ENCODE measurements at places on chromosomes 16 and 17.

DNA sequence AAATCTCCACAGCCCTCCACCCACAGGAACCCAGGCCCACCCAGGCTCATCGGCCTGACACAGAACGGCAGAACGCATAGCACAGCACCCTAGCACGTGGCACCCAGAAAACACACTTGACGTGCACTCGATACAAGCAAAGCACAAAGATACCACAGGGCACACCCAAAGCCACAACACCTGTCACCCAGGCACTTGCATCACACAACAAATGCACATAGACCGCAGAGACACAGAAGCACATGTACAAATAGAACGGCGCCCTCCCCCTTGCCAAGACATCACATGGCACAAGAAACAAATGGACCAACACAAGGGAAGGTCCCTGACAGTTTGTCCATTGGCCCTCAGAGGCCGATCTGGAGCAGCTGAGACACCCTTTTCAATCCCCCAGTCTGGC is 147.7 kb upstream of the WSCD1 start:
- no peak for DNase-seq

GRCh38 chr16:57022445-57022844 is 33.1 kb downstream of the NLRC5 start:
- DNase-seq = no peak

DNA sequence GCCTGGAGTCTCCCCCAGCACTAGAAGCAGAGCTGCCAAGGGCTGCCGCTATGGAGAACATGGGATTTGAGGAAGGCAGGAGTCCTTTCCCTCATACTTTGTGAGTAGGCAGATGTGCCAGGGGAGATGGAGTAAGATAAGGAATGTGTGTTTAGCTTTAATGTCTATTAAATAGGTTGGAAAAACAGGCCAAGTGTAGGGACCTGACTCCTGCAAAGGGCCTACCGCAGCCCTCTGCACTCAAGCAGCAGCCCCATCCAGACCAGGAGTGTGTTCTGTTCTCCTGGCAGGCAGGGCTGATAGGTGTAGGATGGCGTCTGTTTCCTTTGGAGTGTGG is 1.8 kb upstream of the MIF4GD start:
- DNase-seq = no peak

DNA sequence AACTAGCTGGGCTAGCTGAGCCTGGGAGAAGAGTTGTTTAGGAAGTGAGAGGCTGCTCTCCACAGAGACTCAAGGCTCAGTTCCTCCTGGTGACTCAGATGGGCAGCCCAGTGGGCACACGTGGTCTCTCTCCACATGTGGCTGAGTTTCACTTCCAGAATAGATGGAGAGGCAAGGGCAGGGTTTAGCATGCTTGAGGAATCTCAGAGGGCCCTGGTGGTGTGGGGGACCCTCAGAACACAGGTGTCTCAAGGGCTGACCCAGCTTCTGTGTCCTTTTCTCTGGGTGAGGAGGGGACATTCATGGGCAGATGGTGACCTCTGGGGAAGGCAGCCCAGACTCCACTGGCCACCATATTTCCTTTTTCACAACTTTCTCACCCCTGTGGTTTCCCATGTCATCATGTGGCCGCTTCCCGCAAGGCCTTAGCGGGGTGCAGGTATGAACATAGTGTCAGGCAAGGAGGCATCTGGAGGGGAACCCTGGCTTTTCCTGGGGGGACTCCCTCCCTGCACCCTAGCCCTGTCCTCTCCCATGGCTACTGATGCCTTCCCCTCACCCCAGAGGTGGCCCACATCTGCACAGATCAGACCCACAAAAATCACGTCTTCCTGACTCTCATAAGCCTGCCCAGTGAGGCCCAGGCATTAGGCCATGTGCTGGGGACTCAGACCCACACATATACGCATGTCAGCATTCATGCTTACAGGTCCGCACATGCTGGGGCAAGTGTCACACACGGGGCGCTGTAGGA is 3.3 kb downstream of the GRN start:
- DNase-seq = no peak

DNA sequence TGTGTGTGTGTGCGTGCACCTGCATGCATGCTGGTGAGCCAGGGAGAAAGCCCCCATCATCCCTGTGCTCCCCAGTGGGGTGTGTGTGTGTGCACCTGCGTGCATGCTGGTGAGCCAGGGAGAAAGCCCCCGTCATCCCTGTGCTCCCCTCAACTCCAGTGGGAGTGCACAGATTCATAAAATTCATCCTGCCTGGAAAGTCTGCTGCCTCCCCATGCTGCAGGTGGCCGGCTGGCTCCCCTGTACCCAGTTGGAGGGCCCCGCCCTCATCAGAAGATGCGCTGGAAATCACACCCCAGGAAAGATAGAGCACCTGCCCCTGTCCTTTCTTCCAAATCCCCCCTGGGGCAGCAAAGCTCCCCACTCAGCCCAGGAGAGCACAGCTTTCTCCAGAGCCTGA is 84.8 kb upstream of the DOC2B start:
- no peak for DNase-seq

DNA sequence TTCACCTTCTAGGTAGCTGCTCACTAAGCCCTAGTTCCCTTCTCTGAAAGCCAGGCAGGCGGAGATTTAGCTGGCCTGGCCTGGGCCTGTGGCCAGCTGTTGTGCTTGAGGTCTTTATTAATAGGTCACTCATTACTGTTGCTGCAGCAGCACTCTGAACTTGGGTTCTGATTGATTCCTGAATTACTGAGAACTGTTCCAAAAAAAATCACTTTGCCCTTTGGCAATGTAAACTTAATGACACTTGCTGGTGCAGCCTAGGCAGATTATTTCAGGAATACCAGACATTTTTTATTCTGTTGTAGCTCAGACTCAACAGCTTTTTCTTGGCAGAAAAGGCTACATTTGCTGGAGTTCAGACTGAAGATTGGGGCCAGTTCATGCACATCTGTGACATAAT is 2.7 kb downstream of the TOM1L1 start:
- peak; percentile 11 for DNase-seq

GRCh38 chr17:79085154-79085920 is 10.7 kb downstream of the ENGASE start:
- no peak for DNase-seq

DNA sequence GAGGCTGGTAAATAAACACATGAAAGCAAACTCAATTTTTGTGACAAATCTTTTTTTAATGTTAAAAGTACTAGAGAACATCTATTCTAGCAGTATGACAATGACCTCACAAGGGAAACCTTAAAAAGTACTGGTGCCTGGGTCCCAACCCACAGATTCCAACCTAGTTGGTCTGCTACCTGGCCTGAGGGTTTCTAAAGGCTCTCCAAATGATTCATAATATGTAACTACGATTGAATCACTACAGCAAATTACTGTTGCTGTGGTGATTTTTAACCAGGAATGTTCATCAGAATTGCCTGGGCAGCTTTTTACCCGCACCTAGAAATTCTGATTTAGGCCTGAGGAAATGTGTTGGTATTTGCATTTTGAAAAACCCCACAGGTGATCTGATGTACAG is 26.1 kb downstream of the CDR2 start:
- no peak for DNase-seq

GRCh38 chr17:44925731-44926697 is 10.7 kb upstream of the GFAP start:
- no peak for DNase-seq

GRCh38 chr17:7586673-7587419 is 3.0 kb downstream of the SOX15 start:
- peak; percentile 71 for DNase-seq

DNA sequence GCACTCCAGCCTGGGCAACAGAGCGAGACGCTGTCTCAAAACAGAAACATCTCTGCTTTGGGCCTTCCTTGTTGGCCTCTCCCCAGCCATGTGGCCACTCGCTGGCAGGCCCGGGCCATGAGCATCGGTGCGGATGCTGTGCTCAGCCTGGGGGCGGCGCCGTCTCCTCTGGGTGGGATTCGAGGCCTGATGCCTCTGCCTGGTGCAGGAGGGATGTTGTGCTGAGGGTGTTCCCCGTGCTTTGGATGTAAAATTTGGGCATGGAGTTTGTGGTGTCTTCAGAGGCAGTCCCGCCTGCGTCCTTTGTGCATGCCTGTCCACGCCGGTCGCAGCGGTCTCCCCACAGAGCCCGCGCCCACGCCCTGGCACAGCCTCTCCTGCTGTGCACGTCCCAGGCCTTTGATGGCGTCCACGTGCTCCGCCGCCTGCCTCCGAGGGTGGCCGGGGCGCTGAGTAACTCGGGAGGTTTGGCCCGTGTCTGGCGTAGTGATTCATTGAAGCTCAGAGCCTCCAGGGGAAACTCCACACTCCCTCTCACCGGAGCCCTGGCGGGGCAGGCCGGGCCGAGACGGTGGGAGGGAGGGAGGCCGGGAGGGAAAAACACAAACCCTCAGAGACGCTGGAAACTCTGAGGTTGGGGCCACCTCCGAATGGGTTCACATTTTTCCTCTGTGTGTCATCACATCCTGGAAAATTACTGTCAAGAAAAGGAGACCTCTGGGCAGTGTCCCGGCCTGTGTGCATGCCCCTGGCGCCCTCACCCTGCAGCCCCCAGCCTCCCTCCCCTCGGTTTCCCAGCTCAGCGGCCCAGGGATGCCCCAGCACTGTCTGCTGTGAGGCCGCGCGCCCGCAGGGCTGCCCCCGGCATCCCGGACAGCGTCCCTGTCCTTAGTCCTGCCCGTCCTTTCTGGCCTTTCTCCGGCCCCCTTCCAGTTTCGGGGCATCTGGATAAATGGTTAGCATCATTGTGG is 19.0 kb downstream of the CENPX start:
- DNase-seq = peak; percentile 87

- no peak for DNase-seq
Observed at GRCh38 chr16:85650135-85650843, 37.2 kb downstream of the GSE1 start.

DNA sequence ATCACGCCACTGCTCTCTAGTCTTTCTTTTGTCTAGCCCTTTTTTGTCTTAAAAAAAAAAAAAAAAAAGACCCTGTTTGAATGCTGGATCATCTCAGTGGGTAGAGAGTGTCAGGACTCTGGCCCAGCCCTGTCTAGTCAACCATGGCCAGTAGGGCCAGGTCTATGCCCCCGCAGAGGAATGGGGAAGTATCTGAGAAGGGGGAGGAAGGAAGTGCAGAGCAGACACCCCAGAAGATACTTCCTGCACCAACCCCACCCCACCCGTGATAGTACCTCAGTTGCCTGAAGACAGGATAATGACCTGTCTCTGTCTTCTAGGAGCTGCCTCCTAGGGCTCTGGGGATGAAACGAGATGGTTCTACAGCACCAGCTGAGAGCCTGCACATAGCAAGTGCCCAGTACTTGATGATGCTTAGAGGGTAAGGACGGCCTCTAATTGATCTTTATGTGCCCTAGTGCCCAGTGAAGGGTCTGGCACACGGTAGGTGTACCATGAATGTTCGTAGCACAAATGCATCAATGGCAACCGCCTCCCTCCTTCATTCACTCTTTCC is 55.4 kb downstream of the ABAT start:
- DNase-seq = no peak

DNA sequence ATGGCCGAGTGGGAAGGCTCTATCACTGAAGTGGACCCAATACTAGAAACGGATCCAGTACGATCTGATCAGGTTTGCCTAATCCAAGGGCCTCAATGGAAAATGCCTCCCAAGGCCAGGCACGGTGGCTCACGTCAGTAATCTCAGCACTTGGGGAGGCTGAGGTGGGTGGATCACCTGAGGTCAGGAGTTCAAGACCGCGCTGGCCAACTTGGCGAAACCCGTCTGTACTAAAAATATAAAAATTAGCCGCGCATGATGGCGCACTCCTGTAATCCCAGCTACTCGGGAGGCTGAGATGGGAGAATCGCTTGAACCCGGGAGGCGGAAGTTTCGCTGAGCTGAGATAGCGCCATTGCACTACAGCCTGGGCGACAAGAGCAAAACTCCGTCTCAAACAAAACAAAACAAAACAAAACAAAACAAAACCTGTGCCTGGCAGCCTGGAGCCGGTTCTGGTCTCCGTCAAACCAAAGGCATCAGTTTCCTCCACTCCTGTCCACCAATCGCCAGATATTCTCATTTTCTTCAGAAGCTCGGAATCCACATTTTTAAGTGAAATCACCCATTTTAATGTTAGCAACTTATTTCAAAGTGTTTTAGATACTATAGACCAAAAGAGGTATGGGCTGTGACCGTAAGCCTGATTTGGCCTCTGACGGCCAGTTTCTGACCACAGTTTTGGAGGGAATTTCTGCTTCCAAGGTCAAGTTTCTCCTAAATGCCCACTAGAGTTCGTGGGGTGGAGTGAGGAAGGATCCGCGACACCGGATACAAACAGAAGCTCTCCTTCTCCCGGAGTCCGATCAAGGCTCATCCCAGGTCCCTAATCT is 664 bp downstream of the NQO1 start:
- no peak for DNase-seq

GRCh38 chr16:70647441-70648359 is 1.3 kb downstream of the IL34 start:
- DNase-seq = no peak

GRCh38 chr17:64459284-64459747 is 10.4 kb downstream of the MILR1 start:
- DNase-seq = no peak

DNA sequence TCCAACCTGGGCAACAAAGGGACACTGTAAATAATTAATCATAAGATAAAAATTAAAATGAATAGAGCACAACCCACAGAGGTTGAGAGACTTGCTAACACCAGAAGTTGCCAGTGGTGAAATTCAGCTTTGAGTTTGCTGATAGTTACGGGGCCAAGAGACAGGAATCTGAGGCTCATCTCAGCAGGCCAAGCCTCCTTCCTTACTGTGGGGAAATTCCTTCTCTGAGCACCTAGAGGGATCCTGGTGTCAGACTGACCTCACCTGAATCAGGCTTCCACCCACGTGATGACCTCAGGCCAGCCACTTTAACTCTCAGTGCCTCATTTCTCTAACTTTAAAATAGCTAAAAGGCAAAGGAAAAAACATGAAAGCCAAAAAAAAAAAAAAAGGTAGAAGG is 4.7 kb downstream of the ABAT start:
- DNase-seq = peak; percentile 63

- no peak for DNase-seq
Observed at GRCh38 chr16:56728980-56729734, 772 bp upstream of the NUP93 start.

DNA sequence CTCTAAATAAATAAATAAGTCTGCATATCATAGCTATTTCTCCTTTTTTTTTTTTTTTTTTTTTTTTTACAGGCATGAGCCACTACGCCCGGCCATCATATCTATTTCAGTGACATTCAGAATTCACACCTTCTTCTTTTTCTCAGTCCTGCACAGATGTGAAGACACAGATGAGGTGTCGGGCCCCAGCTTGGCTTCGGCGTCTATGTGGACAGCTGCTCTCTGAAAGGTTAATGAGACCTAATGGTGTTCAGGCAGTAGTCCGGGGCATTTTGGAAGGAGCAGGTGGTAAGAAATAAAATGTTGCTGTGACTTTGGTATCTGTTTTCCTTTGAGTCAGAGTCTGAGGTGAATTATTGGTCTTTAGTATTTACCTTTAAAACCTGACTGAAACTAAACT is 23.6 kb downstream of the TANGO6 start:
- DNase-seq = no peak

Measured in mesendoderm (in vitro differentiated cells).